Tibial nerve (tissue), 4 donors: ENCODE measurements at places on chromosomes 1 and 21.

DNA sequence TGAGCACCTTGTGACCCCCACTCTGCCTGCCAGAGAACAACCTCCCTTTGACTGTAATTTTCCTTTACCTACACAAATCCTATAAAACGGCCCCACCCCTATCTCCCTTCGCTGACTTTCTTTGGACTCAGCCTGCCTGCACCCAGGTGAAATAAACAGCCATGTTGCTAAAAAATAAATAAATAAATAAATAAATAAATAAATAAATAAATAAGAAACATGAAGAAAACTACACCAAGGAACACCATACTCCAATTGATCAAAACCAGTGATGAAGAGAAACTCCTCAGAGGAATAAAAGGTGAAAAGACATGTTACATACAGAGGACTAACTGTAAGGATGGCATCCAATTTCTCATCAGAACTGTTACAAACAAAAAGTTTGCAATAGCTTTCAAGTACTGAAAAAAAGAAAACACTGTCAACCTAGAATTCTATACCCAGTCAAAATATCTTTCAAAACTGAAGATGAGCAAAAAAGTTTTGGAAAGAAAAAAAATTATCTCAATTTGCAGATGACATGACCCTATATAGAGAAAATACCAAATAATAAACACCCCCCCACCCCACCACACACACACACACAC lies 28.4 kb downstream of the NBPF6 start:
- DNase-seq: no peak

- no peak for DNase-seq
Observed at GRCh38 chr1:231216498-231216897, 24.5 kb upstream of the GNPAT start.

DNA sequence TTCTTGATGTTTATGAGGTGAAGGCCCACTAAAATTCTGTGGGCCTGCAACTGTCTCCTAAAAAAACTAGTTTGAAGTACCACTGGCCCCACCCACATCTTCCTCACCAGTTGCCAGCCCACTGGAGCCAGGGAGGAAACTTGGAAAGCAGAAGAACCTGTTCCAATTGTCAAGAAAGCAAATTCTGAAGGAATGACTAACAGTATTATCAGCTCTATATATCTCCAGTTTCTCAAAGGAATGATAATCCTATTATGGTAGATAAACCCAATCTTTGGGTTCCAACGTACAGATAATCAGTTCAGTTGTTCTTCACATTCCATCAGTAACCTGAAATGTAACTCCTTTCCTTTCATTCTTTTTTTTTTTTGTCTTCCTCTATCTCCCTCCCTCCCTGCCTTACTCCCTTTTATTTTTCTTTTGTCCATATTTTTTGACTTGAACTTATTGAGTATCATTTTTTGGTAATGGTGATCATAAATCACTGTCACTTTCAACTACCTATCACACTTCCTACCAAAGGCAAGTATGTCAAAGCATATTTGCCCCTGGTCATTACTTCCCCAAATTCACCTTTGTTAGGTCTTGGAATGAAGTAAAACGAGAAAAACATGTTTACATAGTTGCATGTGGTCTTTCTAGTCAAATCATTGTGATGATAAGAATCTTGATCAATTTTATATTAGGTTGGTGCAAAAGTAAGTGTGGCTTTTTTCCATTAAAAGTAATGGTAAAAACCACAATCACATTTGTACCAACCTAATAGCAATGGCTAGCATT lies 943.4 kb downstream of the TTLL7 start:
- no peak for DNase-seq

DNA sequence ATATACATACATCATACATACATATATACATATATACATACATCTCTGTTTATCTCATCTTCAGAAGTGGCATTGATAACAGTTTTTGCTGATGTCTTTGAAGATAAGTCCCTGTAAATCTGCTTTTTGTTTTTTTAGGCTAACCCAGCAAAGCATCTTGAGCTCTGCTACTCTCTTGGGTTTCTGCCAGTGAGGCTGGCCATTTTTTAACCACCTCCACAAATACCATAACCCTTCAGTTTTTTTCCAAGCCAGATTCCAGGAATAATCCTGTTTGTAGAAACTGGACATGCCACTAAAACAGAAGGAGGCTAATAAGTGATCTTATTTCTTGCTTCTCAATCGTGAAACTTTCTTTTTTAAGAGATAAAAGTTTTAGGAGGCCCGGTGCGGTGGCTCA lies 21.6 kb downstream of the SDHC start:
- DNase-seq: no peak

DNA sequence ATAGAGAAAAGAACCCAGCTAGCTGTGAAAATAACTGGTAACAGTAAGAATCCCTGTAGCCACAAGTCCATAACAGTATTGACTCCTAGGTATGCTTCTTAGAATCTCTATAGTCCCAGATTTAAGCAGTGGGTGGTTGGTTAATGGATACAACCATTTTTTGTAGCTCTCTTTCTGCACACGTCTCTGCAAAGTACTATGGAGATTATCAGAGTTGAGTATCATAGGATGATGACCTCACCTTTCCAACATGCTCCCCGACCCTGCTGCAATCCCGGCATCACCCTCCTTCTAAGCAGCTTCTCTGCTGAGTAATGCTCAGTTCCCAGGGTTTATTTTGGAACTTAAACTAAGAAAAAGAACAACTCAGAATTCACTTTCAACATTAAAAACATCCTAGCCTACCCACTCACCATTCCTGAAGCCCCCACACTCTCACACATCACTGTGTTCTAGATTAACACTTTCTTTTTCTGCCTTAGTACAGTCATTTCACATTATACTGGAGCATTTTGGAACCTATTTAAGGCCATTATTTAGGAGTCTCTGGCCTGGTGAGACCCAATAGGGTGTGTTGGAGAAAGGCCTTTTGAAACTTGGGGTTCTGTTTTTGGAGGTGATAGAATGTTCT lies 2.7 kb downstream of the MLLT11 start:
- no peak for DNase-seq

- no peak for DNase-seq
Observed at GRCh38 chr1:46157916-46158311, 17.0 kb upstream of the TSPAN1 start.

- DNase-seq: no peak
Observed at GRCh38 chr1:223620297-223620897, 45.1 kb downstream of the CAPN8 start.

DNA sequence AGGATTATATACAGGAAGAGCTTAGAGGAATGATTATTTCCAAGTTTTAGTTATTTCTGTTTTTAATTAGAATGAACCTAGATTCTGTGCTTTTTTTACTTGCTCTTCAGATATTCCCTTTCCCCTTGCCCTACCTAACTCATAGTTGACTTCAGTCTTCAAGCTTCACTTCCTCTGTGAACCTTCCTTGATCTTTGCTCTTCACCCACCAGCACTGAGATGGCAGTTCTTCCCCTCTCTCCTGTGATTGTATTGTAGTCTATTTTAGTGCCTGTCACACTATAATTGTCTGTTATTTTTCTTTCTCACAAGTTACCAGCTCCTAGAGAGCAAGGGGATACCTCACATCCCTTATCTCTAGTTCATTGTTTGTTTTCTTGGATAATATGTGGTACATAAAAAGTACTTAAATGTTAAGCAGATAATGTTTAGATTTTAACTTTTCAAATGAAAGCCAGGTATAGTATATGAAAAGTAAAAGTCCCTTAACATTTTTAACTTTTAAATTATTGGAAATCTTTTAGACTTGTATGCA lies 33.2 kb downstream of the KCTD3 start:
- DNase-seq: no peak

DNA sequence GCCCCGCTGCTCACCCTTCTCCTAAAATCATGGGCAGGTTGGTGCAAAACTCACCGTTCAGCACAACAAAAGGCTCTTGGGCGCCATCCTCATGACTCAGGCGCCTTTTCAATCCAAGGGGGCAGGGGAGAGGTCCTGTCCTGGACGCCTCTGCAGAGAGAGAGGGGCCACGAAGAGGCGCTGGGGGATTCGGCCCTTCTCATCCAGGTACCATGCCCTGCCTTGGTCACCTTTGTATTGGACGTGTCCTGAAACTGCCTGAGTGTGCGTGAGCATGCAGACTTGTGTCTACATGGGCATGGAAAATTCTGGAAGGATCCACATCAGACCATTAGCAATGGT lies 53.5 kb downstream of the SLC37A1 start:
- DNase-seq: no peak

GRCh38 chr1:66331658-66332547 lies 202.1 kb upstream of the SGIP1 start:
- peak; percentile 24 for DNase-seq

- DNase-seq: no peak
Observed at GRCh38 chr1:67489643-67490042, 59.4 kb upstream of the SERBP1 start.

- DNase-seq: no peak
Observed at GRCh38 chr1:173362543-173362942, 114.6 kb upstream of the PRDX6 start.

DNA sequence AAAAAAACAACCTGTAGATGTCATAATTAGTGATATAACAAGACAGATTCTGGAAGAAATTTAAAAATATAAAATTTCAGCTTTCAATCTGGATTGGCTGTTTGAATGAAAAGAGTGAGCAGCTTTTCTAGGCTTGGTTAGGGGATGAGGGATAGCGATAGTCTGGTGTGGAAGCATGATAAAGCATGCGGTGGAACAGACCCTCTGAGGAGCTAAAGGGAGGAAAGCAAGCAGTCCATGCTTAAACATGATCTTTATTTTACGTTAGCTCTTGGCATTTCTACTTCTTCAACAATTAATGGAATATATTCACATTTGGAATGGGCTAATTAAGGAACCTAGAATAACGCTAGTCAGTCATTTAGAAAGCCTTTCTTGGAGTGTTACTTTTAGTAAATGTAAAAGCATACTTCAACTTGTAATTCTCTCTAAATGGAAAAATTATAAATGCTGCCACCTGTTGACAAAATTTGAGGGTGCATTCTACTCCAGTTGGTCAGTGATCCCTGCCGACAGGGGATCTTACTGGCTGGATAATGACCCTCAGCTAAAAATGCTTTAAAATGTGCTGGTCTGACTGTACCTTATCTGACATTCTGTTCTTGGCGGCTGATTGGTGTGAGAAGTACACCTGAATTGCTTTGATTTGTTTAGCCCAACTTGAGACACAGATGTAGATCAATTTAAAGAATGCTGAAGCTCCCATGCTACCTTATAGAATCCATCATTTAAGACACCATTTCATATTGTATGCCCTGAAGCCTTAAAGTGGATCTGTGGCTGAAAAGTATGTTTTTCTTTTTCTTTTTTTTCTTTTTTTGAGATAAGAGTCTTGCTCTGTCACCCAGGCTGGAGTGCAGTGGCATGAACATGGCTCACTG lies 61.2 kb downstream of the AK4 start:
- no peak for DNase-seq

DNA sequence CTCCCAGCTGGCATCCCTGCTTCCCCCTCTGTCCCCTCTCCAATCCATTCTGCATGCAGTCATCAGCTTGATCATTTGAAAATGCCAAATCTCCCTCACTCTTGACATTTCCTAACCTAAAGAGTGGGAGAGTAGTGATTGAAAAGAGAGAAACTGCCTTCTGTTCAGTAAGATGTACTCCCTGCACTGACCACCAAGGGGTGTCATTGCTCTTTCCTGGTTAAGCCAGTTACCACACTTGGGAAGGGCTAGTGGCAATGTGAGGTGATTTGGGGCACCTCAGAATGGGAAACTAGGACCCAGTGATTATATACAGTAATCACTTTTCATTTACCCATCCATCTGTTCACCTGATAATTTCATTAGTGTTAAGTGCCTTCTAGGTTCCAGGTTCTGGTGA lies 6.9 kb upstream of the TMEM269 start:
- DNase-seq: peak; percentile 53

DNA sequence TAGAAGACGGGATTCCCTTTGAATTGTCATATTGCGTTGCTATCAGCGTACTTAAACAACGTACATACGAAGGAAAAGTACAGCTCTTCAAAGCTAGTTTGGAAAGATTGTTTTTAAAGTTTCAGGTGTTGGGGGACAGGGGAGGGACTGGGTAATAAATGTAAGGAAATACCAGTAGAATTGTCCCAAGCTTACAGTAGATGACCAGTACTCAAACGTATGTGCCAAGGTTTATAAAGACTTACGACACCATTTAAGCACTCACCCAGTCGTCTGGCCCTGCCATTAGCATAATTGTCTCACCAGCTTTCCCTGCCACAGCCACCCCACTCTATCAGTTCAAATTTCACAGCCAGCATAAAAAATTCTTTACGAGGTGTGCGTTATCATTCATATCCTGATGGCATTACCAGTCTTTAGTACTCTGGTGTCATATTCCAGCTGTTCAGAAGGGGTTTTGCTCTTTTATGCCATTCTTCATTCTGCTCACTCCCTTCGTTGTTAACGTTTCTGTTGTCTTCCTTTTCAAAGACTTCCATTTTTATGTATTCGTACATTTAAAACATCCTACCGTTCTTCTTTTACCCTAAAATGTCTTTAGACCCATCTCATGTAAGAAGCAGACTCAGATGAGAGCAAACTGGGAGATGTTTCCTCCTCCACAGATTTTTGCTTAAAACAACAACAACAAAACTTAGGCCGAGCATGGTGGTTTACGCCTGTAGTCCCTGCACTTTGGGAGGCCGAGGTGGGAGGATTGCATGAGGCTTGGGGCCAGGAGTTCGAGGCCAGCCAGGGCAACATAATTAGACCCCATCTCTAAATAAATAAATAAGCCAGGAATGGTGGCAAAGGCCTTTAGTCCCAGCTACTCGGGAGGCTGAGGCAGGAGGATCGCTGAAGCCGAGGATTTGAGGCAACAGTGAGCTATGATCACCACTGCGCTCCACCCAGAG lies 1.0 kb upstream of the HP1BP3 start:
- no peak for DNase-seq

- DNase-seq: no peak
Observed at GRCh38 chr1:30146448-30146847, 576.9 kb downstream of the MATN1 start.

GRCh38 chr1:158035976-158036583 lies 42.6 kb downstream of the KIRREL1 start:
- DNase-seq: peak; percentile 75

- peak; percentile 16 for DNase-seq
Observed at GRCh38 chr1:158145173-158145719, 35.4 kb upstream of the CD1D start.

DNA sequence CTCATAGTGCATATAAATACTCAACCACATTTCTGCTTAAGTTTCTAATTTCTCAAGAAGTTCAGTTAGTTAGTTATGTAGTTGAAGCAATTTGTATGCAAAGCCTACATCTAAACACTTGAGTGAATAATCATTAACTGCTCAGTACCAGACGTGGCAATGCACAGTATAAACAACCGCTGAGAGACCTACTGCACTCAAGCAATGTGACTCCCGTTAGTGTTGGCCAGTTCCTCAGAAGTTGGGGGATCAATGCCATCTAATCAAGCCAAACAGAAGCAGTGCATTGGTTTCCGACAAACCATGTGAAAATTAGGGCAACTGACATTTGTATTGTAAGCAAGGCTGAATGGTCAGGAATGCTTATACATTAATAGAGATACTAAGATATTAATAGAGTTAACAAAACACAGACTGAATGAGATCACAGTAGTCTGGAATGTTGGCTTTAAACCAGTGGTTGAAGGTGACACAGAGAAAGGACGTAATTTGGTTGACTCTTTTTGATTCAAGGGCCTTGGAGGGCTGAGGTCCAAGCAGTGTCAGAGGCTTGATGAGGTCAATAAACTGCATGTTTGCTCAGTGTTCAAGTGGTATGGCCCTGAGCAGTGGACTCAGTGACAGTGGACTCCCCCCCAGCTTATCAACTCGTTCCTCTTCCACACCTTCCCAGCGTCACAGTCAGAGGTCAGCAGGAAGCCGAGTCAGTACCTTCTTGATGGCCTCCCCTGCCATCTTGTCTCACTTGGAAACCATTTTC lies 255.5 kb downstream of the CTH start:
- DNase-seq: no peak

- DNase-seq: no peak
Observed at GRCh38 chr1:185287451-185287850, 29.6 kb downstream of the IVNS1ABP start.
